Right hindlimb (tissue), 1 donor: ENCODE measurements at places on chromosomes 12 and 14.

- no peak for DNase-seq
Observed at GRCh38 chr12:85639834-85640233, 196.4 kb downstream of the RASSF9 start.

GRCh38 chr12:132520421-132521199, 30.7 kb downstream of the FBRSL1 start:
- no peak for DNase-seq

DNA sequence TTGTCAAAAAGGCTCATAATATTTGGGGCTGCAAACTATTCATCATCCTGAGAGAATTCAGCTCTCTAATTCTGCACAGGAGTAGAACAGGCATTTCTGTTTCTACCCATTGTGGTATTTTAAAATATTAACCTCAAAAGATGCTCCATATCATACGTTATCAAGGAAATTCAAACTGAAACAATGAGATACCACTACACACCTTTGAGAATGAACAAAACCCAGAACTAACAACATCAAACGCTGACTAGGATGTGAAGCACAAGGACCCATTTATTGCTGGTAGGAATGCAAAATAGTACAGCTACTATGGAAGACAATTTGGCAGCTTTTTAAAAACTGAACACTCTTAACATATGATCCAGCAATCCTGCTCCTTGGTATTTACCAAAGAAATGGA, 171.8 kb downstream of the DUSP6 start:
- DNase-seq, result no peak

DNA sequence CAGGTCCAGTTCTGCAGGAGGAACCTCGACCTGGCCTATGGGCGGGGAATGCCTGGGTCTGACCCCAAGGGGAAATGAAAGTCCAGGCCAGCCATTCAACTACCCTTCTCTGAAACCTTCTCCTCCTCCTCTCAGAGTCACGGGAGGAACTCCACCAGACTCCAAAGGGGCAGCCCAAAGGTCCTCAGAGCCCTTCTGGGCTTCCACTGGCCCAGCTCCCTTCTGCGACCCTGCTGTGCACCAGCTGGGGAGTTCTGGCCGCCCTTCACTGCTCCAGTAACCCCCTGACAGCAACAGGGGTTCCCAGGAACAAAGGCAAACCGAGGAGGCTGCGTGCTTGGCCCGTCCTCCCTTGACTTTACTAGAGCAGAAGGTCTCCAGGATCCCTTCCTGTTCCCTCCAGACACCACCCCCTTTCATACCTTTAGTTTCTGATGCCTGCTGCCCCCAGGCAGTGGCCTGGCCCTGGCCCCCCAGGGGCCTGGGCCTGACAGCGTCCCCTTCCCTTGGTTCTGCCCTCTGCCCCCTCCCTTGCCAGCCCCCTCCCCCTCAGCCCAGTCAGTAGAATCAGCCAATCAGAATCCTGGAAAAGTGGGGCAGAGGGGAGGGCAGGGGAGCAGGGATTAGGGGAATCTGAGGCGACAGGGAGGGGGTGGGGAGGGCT, 850 bp upstream of the ZNF385A start:
- DNase-seq, result no peak

- no peak for DNase-seq
Observed at GRCh38 chr12:6088921-6089747, 35.3 kb downstream of the VWF start.

GRCh38 chr14:104262515-104263514, 124.4 kb downstream of the KIF26A start:
- no peak for DNase-seq

DNA sequence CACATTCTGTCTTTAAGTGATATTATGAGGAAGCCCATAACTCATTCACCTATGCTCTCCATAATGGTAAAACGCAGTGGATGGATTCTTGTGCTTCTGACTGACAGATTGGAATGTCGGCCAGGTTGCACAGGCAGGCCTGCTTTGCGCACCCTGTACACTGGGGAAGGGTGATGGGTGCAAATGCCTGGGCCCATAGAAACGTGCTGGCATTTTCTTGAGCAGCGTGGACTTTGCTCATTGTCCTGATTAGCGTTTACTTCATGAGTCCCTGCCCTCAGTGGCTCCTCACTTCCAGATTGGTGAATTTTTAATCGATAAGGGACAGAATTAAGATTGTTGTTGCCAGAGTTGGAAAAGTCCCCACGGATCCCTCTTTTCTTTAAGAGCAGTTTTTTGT, 80.9 kb upstream of the TRAF3 start:
- DNase-seq, result no peak

- no peak for DNase-seq
Observed at GRCh38 chr12:132007041-132007440, 57.3 kb downstream of the EP400 start.

DNA sequence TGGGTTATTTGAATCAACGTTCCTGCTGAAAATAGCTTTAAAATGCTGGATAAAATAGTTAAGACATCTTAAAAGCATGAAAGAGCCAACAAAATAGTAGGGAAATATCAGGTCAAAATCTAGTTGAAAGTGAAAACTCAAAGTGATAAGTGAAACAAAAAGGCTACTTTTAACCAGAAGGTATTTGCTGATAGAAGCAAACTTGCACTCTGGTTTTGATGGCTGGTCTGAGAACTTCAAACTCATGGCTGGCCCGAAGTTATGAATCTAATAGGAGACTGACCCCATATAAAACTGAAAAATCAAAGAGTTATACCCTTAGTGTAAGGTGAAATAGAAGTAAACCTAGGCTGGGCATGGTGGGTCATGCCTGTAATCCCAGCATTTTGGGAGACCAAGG, 66.3 kb upstream of the HOXC13 start:
- DNase-seq, result no peak

DNA sequence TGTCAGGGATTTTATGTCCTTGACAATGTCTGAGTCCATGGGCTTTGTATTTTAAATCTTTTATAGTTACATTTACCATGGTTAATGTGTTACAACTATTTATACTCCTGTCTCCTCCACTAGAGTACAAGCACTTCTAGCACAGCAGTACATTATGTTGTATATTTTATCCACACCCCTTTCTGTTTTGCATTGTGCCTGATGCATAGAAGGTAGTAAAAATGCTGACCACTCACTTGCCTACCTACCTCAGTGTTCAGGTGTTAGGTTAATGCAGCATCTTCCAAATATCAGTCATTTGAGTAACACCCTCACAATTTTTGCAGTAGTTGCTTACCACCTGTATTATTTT, 31.1 kb upstream of the SLC38A2 start:
- no peak for DNase-seq

DNA sequence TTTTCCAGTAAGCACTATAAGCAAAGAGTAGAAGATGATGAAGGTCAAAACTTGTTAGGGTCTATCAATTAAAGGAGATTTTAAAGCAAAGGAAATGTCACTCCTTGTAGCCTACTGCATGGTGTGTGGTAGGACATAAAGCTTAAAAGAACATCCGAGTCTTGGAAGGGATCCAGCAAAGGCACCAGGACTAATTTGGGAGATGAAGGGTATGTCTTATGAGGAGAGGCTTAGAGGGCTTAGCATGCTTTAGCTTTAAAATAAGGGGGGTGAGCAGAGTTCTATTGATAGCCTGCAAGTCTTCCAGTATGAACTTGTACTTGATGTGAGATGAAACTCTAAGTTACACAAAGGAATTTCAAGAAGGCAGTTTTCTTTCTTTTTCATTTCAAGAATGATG, 11.8 kb upstream of the MYBPC1 start:
- DNase-seq, result no peak

DNA sequence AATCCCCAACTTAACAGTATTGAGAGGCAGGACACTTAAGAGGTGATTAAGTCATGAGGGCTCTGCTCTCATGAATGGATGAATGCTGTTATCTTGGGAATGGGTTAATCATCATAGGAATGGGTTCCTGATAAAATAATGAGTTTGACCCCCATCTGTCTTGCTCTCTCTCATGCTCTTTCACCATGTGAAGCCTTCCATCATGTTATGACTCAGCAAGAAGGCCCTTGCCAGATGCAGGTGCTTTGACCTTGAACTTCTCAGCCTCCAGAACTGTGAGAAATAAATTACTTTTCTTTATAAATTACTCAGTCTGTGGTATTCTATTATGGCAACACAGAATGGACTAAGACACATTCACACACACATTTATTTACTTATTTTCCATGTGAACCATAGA, 89.0 kb upstream of the PPM1H start:
- DNase-seq, result no peak
